ENCODE measurements at places on chromosomes 6 and 20.

- DNase-seq: no peak
These were observed 27.2 kb upstream of the SNX9 start for GRCh38 chr6:157795841-157796240.

DNA sequence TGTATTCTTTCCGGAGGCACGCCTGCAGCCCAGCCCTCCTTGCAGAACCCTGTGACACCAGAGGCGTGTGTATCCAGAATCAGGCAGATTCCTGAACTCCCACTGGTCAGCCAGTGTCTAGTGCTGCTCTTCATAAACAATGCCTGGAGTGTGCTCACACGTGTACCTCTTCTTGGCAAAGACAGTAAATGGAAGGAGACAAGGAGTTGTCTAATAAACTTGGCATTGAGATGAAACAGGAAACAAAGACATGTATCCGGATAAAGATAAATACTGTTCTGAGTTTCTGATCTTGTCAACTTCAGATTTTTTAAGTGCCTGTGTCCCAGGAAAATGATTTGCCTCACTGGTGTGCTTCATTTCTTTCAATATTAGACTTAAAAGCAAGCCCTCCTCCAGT is 1.7 kb downstream of the RPS6KA2 start:
- DNase-seq: no peak

DNA sequence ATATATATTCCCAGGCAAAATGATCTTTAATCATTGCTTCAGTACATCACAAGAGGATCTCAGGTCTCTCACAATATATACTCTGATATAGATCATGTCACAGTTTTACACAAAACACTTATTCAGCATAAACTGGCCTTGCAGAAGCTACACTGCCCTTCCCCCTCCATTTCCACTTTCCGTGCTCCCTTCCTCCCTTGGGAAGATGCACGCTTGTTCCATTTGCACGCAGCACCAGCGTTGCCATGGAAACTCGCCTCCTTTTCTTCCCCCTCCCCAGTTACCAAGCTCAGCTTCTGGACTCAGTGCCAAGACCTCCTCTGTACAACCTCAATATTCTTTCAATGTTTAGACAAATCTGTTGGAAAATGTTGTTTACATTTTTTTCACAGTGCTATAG is 154.6 kb downstream of the RFPL4B start:
- DNase-seq: peak; percentile 60

- no peak for DNase-seq
These were observed 304.7 kb downstream of the FARS2 start for GRCh38 chr6:5565971-5566370.

DNA sequence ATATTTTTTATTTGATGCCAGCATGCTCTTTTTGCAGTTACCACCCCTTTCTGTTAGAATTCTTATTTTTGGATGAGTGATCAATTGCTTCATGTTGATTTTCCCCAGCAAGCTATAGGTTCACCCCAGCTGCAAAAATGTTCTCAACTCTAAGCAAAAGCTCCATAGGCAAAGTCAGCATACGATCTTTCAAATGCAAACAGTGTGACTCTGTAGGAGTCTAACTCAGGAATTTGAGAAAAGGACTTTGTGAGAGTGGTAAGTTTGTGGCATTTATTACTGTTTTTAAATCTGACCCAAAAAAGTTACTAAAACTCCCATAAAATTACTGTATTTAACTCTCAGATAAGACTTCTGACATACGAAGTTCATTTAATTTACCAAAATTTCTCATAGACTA is 134.9 kb upstream of the HSF2 start:
- DNase-seq: no peak

DNA sequence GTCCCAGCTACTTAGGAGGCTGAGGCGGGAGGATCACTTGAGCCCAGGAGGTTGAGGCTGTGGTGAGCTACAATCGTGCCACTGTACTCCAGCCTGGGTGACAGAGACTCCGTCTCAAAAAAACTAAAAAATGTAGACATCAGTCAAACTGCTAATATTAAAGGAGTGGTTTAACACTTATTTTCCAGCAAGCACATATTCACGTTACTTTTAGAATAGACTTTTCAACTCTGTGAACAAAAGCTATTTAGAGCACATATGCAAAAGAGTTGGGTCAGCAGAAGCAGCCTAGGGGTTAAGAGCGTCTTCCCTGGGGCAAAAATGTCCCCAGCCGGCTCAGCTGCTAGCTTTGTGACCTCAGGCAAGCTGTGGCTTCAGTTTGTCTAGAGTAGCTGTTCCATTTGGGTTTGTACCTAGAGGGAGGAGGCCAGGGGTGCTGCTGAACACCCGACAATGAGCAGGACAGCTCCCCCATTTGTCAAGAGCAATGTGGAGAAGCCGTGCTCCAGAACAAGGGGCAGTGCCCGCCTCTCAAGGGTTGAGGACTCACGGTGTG is 62.5 kb upstream of the PTGIS start:
- DNase-seq: no peak

GRCh38 chr20:32009564-32009963 is 674 bp upstream of the CCM2L start:
- no peak for DNase-seq

- no peak for DNase-seq
These were observed 77.1 kb upstream of the RNF217 start for GRCh38 chr6:124885171-124885570.

DNA sequence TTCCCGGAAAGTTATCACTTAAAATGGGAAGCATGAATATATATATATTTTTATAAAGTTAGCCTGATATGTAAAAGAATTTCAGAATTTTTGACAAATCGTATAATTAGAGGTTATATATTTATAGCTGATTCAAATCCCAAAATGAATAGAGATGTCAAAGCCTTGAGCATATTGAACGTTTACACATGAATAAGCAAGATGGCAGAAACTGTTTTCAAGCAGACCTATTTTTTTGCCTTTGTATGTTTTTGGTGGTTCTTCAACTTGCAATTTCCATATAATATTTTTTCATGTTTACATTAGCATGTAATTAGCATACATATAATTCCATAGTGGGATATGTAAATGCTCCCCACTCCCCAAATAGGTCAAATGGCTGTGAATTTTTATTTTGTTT is 189.9 kb downstream of the PRL start:
- DNase-seq: no peak

GRCh38 chr6:127539272-127539671 is 20.1 kb upstream of the MTCL3 start:
- no peak for DNase-seq

DNA sequence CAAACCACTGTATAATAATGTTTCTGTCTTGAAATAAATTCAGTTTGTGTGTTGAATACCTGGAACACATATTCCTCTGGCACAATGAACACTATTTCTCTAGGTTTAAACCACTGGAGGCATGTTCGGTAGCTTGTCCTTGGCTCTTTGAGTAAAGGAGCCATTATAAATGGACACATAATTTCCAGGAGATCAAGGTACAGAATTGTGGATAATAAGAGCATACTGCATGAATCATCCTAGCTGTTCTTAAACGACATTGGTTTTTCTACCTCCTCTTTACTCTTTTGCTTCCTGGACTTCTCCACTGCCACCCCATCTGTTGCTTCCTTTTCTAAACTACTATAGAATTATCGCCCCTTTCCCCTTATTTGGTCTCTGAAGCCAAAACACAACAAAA is 1.2 kb downstream of the CENPW start:
- no peak for DNase-seq

Data from dorsolateral prefrontal cortex (tissue), 122 donors.